Activated CD4-positive, alpha-beta T cell treated with anti-CD3 and anti-CD28 coated beads, Interleukin-2, amount 10 ng/mL, durations not matched to agents 7 days and 5 days (primary cell): ENCODE measurements at places on chromosomes 7 and 10.

DNA sequence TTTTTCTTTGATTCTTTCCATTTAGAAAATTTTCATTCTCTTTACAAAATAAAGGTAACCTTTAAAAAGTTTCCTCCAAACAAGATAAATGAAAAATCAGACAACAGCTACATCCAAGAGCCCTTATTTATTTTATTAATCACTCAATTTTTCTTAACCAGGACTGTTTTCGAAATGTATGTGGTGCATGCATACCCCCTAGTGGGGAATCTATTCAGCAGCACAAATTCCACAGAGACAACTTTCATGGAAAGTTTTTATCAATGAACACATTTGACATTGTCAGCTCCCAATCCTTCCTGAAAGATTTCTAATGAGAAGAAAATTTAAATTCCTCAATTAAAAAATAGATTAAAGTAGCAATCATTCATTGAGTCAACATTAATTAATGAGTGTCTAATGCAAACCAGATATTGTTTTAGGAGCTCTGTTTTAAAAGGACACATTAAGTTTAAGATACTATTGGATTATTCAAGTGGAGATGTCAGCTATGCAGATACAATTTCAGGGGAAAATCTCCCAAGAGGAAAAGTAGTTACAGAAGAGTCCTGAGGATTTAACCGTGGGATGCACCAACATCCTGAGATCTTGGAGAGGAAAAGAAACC, 5.2 kb upstream of the HTR7 start:
- no peak for DNase-seq

DNA sequence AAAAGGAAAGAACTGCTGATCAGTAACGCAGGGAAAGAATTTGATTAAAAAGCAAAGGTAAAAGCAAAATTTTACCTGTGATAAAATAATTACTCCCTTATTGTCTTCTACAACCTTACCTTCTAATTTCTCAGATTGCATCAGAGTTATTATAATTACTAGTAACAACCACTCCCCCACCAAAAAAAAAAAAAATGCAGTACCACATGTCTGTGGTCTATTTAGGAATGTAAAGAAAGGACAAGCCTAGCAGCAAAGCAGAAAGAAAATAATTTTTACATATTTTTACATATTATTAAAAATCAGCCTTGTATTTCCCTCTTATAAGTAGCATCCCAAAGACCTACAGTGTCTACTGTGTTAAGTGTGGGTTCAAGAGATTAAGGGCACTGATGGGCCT, 430.4 kb downstream of the TFEC start:
- no peak for DNase-seq

DNA sequence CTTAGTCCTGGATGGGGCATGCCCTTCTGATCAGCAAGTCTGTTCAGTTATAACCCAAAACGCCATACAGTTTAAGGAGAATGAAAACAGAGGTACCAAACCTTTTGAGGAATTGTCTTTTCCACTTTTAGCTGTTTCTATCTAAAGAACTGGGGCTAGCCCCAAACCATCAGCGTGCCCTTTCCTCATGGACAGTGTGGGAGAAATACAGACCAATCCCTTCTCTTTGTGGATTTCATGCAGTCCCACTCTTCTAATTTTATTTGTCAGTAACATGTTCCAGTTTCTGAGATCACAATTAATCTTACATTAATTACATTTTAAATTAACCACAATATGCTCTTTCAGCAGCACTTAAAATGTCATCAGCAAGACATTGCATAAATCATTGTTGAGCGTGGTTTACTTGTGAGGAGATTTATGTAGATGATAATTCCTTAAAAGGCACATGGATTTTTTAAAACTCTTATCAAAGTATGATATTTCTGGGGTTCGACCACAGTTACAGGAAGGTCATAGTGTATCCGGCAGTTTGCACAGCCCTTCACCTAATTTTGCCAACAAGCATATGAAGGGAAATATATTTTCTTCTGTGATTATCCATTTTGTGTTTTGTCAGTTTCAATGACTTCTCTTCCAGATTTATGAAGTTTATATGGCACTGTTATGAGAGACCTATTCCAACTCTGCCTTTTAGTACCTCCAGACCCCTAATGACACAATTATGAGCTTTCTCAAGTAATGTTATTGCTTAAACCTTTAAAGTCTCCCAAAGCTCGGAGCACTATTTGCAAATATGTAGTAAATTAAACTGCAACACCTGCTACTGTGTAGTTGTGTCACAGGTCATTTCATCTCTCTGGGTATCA, 868.4 kb upstream of the C7orf33 start:
- no peak for DNase-seq

DNA sequence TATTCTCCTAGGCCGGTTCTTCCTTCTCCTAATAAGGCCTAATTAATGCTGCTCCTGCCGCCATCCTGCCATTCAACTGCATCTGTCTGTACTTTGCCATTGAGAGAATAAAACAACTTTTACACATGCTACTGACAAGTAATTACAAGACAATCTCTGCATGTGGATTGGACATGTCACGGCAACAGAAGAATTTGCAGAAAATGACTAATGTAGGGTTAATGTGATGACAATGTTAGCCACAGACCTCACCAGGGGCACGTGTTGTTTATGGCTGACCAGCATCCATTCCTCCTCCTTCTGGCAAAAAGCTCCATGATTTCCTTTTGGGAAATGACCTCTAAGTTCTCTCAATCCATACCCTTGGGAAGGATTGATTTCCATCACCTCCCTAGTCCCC, 58.0 kb downstream of the NEBL start:
- no peak for DNase-seq

GRCh38 chr10:4338768-4339167, 487.2 kb upstream of the AKR1E2 start:
- DNase-seq, result no peak

DNA sequence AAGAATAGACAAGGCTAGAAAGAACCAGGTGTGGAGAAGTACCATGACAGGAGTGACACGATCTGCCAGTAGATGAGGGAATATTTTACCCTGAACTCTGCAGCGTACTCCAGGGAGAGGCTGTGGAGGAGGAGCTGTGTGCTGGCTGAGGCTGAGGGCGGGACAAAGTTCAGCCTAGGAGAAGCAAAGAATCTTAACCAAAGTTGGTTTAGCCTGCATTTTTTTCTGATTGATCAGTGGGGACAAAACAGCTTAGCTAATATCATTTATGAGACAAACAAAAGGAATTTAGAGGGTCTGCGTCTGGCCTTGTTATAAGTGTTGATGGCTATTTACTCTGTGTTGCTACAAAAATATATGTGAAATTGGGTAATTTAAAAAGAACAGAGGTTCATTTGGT, 5.2 kb upstream of the NPSR1 start:
- DNase-seq, result no peak

DNA sequence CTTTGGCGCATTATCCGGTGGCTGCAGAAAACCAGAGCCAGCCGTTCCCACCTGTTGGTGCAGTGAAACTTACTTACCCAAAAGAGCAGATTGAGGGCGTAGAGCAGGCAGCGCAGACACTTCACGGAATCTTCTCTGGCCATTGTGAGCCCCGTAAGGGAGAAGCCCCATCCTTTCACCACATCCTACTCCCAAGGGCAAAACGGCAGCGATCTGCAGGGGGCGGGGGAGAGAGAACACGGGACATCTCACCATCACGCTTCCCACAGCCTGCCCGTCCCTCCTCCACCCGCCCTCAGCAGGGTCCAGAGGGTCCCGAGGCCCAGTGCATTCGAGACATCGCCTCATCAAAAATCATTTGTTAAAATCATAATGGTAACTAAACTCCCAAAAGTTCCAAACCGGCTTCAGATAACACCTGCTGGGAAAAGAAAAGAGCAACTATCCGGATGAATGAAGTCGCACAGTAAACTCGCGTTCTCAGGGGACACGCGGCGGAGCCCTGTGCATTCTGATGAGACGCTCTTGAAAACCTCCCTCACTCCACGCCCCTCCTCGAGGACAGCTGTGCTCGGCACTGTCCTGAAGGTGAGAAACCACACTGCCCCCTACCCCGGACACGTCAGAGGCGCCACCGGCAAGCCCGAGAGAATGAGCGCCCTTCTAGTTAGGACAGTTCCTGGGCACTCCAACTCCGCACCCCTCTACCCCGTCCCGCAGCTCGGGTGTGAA, 1.2 kb downstream of the TSPAN12 start:
- DNase-seq, result peak; percentile 6

GRCh38 chr7:82210416-82211184, 233.0 kb downstream of the CACNA2D1 start:
- DNase-seq, result no peak
